ENCODE measurements at places on chromosomes 5 and 9. TPM values are rescaled to one million over a fixed set of nuclear protein-coding genes. Genes with fewer than 3 reads are reported as not detected.

Gene GGTA1
- not detected for total RNA-seq

Gene IFNA21
- total RNA-seq = not detected

Gene GBGT1
- total RNA-seq = 1.1 TPM

Gene RGS14
- total RNA-seq = 2.2 TPM

Gene PCDHA9
- total RNA-seq = not detected

Gene BAAT
- not detected for total RNA-seq

Gene GPR21
- not detected for total RNA-seq

Gene OMD
- not detected for total RNA-seq

Gene DCTN3
- 191 TPM for total RNA-seq

Gene GFPT2
- total RNA-seq = 2.8 TPM

Gene GEMIN5
- total RNA-seq = 22.5 TPM

Gene AIF1L
- total RNA-seq = 0.22 TPM

Gene TRMT10B
- 2.4 TPM for total RNA-seq
